Karpas-422 (cell line): ENCODE measurements at places on chromosomes 3 and 15.

DNA sequence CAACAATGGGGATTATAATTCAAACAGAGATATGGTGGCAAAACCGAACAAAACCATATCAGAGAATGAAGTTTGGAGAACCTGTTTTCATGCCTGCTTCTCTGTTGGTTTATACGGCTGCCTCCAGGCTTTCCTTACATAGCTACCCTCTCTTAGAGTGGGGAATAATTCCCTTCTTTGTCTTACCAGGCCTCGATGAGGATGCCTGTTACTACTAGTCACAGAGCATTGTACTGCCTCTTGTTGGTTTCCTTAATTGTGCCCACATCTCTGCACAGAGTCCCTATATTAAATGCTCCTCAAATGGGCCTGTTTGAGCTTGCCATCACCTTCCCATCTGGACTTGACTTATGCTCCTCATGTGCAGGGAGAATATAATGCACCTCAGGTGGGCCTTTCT lies 92.9 kb downstream of the NCEH1 start:
- no peak for DNase-seq

GRCh38 chr3:71066356-71066755 lies 517.2 kb downstream of the FOXP1 start:
- DNase-seq, result peak; percentile 76

DNA sequence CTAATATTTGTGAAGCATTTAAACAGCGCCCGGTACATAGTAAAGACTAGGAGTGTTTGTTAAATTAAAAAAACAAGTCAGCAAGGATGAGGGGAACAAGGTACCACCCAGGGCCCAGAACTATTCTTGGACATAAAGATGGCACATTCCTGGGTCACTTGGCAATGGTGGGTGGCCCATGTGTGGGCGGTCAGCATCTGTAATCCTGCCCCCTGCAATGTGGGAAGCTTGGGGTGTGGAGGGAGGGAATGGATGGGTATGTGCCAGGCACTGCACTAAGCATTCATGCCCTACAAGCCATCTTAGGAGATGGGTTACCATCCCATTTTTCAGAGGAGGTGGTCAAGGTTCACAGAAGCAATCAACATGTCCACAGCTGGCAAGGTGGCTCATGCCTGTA lies 7.3 kb upstream of the C15orf39 start:
- DNase-seq, result no peak

DNA sequence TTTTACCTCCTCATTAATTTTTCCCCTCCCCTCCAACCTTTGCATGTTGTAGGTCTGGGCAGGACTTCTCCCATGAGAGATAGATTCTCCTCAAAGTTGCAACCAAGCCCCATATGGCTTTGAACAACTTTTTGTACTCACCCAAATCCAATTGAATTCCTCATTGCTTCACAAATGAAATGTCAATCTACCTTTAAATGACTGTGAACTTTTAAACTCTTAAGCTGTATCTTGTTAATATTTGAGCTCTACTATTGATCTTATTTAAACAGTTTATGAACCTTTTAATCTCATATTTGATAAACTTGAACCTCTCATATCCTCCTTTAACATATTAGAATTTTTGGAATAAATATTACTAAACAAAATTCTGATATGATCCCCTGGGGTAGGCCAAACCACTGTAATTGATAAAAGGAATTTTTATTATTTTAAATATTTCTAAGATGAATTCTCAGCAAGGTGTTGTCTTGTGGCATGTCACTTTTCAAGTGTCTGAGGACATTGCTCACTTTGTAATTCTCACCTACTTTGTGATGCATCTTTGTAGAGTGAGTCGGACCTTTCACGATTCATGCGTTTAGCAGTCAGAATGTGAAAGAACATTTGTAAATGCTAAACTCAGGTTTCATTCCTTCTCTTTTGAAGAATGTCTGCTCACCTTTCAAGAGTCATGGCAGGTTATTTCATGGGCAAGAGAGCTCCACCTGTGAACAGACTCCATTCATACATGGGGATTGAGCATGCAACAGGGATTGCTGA lies 23.4 kb upstream of the GREM1 start:
- no peak for DNase-seq

DNA sequence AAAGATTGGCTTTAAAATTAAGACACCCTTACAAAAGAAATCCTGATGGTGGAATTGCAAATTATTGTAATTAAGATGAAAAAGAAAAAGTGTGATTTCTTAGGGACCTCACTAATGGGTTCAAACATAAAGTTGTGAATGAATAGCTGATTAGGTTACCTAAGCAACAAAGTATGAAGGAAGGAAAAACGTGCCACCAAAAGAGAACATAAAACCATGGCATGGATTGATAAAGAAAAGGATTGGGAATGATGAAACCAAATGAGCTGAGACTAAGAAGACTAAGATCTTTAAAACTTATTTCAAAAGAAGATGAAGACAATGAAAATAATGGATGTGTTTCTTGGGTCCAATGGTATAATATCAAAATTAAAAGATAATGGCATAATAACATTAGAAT lies 32.2 kb upstream of the GUCA1C start:
- no peak for DNase-seq

- no peak for DNase-seq
Observed at GRCh38 chr3:168933614-168934013, 729.9 kb downstream of the MECOM start.

- no peak for DNase-seq
Observed at GRCh38 chr3:134255404-134255803, 4.7 kb upstream of the RYK start.

- no peak for DNase-seq
Observed at GRCh38 chr3:97763586-97764406, 762 bp upstream of the ARL6 start.

DNA sequence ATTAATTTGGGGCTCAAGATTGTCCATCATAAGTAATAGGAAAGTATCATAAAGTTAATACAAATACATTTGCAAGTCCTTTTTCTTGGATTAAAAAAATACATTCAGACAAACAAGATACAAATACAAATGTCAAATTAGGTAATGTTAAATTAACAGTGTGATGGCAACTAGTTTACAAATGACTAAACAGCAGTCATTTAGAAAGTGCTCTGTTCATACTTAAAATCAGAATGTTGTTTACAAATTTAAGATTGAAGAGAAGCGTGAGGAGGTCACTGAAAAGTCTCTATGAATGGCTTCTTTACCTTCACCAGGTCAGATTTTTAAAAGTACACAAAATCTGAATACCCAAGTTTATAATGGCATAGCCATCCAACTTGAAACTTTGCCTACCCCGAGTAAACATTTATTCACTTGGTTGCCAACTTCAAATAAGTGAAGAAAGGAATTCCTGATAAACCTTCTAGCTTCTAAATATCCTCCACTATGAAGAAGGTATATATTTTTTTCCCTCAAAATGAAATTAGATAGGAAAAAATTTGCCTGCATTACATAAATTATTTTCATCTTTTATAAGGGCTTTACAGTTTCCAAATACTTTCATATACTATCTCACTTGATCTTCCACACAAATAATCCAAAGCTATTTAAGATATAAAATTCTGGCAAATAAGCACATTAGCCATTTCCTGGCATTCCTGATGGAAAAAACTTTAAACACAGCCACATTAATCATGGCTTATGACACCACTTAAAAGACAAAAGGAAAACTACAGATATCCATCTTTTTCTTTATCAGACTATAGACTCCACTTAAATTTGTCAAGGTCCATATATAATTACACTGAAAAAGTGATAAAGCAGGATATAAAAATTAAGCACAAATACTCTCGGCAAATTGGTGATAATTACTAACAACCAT lies 11.5 kb upstream of the NEK10 start:
- no peak for DNase-seq
